ENCODE measurements at places on chromosomes 5 and 9. TPM values are rescaled to one million over a fixed set of nuclear protein-coding genes. Genes with fewer than 3 reads are reported as not detected.

The GPR21 gene
- 3.6 TPM for total RNA-seq

The CBY3 gene
- not detected for total RNA-seq

The GPRIN1 gene
- 1.9 TPM for total RNA-seq

The TMEM252 gene
- not detected for total RNA-seq

The CDC42SE2 gene
- total RNA-seq = 241 TPM

DNA sequence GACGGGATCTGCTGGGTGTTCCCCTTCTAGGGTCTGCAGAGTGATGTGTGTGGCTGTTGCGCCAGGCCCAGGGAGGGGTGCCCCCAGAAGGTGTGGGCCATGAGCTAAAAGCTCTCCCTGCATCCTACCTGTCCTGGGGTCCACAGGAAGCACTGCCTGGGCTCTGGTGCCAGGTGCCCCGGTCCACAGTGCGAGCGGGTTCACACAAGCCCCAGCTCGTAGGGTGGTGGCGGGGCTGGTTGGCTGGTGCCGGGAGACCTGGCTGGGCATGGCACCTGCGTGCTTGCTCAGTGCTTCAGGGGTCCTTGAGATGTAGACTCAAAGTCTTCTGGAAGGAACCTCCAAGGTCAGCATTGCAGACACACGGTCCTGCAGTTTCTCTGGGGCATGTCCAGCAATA is 25.5 kb downstream of the ASS1 start:
- no peak overlapping the region for H3K4me3 ChIP-seq
- H3K27me3 ChIP-seq = no peaks in the 10 kb centered on the region
- H3K27ac ChIP-seq = no peak overlapping the region
- no peaks in the 10 kb centered on the region for H3K4me1 ChIP-seq
- no peak for DNase-seq

GRCh38 chr5:143314659-143315058 is 88.8 kb downstream of the NR3C1 start:
- no peak overlapping the region for H3K4me3 ChIP-seq
- H3K36me3 ChIP-seq = peaks cover 39% of the 10 kb centered on the region
- no peak for DNase-seq
- H3K27ac ChIP-seq = no peak overlapping the region
- H3K4me1 ChIP-seq = no peaks in the 10 kb centered on the region

- peaks cover 9% of the 10 kb centered on the region for H3K27me3 ChIP-seq
- no peak for DNase-seq
- no peak overlapping the region for H3K4me3 ChIP-seq
- H3K4me1 ChIP-seq = no peaks in the 10 kb centered on the region
These were observed 143.5 kb downstream of the CARTPT start for GRCh38 chr5:71862507-71863060.

DNA sequence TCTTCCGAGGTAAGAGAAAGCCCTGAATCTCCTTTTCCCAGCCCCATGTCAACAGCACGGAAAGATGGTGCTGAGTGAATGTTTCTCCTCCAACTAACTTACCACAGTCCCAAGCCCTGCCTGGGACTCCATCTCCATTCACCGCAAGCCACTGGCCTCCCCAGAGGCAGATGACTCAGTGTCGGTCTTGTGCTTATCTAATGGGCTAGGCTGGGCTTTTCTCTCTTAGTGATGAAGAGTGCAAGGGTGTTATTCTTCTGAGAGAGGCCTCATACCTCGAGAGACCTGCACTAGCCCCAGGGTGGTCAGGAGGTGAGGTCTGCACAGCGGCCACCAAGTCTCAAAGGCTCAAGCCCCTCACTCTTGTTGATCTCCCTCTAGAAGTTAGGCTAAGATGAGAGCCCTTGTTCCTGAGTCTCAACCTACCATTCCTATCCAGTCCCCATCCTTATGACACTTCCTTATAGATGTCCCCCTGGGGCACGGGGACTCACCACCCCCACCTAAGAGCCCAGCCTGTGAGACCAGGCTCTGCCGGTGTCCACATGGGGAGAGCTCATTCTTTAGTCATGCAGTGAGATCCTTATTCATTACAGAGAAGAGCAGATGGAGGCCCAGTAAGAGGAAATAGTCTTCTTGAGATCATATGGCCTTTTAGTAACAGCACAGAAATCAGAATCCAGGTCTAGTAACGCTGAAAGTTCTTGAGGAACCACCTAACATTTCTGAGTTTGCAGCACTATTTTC is 127.0 kb downstream of the SAXO1 start:
- no peaks in the 10 kb centered on the region for H3K4me1 ChIP-seq
- H3K36me3 ChIP-seq = no peaks in the 10 kb centered on the region
- DNase-seq = no peak
- no peaks in the 10 kb centered on the region for H3K27me3 ChIP-seq

GRCh38 chr5:142902186-142902965 is 132.2 kb downstream of the ARHGAP26 start:
- H3K27ac ChIP-seq = no peak overlapping the region
- peaks cover 20% of the 10 kb centered on the region for H3K36me3 ChIP-seq
- no peak for DNase-seq
- no peak overlapping the region for H3K4me3 ChIP-seq
- H3K4me1 ChIP-seq = no peaks in the 10 kb centered on the region

GRCh38 chr9:120443489-120443888 is 136.5 kb downstream of the CDK5RAP2 start:
- H3K4me3 ChIP-seq = no peak overlapping the region
- no peaks in the 10 kb centered on the region for H3K27me3 ChIP-seq
- DNase-seq = no peak
- no peak overlapping the region for H3K27ac ChIP-seq
- H3K36me3 ChIP-seq = peaks cover 76% of the 10 kb centered on the region

GRCh38 chr9:36501727-36502126 is 71.0 kb upstream of the MELK start:
- DNase-seq = no peak
- H3K4me1 ChIP-seq = peaks cover 5% of the 10 kb centered on the region
- H3K4me3 ChIP-seq = no peak overlapping the region
- H3K27ac ChIP-seq = no peak overlapping the region
- H3K27me3 ChIP-seq = no peaks in the 10 kb centered on the region
- H3K36me3 ChIP-seq = no peaks in the 10 kb centered on the region

Measured in CD4-positive, CD25-positive, alpha-beta regulatory T cell (primary cell).